ENCODE measurements at places on chromosomes 6 and 20.

DNA sequence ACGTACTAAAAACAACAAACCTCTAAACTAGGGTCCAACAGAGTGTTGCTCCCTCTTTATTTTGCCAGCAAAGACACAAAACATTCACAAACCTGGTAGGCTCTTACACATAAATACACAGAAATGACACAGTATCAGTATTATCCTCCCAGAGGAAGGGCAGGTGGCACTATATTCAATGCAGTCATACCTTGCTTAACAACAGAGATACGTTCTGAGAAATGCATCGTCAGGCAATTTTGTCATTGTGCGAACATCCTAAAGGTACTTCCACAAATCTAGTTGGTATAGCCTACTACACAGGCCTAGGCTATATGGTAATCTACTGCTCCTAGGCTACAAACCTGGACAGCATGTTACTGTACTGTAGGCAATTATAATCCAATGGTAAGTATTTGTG, 9.6 kb downstream of the ZBTB2 start:
- no peak for DNase-seq

- no peak for DNase-seq
Measured at GRCh38 chr20:63497946-63498935, 642 bp downstream of the EEF1A2 start.

GRCh38 chr6:39998126-39998525, 63.9 kb upstream of the MOCS1 start:
- DNase-seq, result no peak

- no peak for DNase-seq
Measured at GRCh38 chr20:433300-433975, 25.3 kb downstream of the RBCK1 start.

GRCh38 chr6:137488150-137489045, 5.8 kb downstream of the OLIG3 start:
- no peak for DNase-seq

GRCh38 chr6:109912952-109913351, 65.2 kb upstream of the GPR6 start:
- DNase-seq, result no peak

GRCh38 chr6:14082771-14083170, 34.8 kb upstream of the CD83 start:
- no peak for DNase-seq

- no peak for DNase-seq
Measured at GRCh38 chr20:12928358-12928754, 80.4 kb upstream of the SPTLC3 start.

GRCh38 chr6:125839471-125839870, 48.7 kb downstream of the NCOA7 start:
- DNase-seq, result no peak

- no peak for DNase-seq
Measured at GRCh38 chr6:41291717-41292116, 5.2 kb upstream of the TREM1 start.

DNA sequence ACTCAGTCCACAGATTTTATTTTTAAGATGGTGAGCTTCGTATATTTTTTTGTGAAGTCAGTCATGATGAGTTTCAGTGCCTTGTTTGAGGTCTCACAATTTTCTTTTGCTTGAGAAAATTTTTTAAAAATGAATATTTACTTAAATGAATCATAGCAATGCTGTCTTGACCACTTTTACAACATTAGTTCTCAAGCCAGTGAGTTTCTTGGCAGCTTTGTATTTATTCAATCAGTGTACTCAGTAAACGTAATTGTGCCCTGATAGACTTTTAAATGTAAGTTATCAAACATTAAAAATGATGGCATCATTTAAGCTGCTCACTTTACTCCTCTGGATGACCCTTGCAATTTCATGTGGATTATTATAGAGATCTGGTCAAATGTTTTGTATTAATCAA, 261.4 kb downstream of the KHDC1L start:
- no peak for DNase-seq

GRCh38 chr20:49769048-49769581, 43.5 kb upstream of the SLC9A8 start:
- DNase-seq, result no peak

GRCh38 chr20:62359043-62359490, 8.0 kb downstream of the LAMA5 start:
- peak; percentile 49 for DNase-seq

GRCh38 chr20:62482146-62482809, 6.5 kb upstream of the GATA5 start:
- no peak for DNase-seq

- no peak for DNase-seq
Measured at GRCh38 chr6:150987371-150987828, 121.9 kb downstream of the MTHFD1L start.

DNA sequence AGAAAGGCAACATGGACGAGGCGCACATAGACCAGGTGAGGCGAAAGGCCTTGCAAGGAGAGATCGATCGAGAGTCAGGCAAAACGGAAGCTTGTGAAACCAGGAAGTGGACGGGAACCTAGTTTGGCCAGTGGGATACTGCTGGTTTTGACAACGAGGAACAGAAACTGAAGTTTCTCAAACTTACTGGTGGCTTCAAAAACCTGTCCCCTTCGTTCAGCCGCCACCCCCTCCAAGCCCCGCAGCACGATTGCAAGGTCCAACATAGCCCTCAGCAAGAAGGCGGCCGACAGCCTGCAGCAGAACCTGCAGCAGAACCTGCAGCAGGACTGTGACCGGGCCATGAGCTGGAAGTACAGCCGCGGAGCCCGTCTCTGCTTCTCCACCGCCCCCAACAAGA, 238.0 kb downstream of the KHDC1L start:
- no peak for DNase-seq

- DNase-seq, result no peak
Measured at GRCh38 chr20:63808145-63808724, 22.8 kb downstream of the ZBTB46 start.

DNA sequence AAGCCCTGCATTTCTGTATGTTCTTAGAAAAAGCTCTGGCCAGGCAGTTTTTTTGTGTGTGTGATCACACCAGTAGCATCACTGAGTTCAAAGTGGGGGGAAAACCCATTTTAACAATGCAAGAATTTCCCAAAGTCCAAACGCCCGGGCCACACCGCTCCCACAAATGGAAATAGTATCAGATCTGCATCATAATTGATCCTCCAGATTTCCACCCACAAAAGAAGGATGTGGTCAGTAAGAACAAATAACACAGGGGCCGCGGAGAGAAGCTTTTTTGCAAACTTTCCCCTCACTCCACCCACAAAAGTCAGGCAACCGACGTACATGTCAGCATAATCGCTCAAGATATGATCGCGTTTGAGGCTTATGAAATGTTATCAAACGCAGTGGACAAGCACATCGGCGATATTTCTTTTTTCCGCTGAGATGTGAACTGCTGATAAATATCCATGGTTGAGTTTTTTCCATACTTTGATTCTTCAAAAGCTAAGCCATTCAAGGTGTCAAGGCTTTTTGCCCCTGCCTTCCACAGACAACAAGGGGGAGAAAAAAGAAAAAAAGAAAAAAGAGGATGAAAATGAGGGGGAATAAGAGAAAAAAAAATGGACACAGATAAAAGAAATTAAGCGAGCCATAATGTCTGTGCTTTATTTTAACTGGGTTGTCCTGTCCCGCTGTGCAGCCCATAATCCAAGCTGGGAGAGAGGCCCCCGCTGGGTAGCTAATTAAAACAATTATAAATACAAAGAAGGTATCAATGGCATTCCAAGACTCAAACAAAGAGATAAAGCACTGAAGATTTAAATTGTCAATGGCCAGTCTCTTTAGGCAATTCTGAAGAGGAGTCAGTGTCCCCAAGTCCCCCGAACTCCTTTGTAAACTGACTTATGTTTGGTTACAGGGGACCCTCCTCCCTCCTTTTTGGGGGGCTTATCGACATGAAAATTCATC, 143.5 kb downstream of the ZFP64 start:
- no peak for DNase-seq

DNA sequence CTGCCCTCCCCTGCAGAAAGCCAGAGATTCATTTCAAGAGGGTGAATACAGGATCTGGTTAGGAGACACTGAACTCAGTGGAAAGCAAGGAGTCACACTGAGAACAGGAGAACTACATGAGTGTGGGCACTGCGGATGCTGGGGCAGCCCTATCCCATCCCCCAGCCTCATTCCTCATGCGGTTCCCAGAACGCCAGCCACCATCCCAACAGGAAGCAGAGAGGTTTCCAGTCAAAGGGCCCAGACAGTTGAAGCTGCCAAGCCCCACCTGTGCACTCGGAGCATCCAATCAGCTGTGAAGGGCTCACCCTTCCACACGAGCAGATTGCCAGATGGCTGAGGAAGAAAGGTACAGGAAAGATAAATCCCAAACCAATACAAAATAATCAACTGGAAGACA, 50.7 kb upstream of the PRND start:
- DNase-seq, result no peak

GRCh38 chr6:105620878-105621277, 218.0 kb upstream of the PREP start:
- no peak for DNase-seq

DNA sequence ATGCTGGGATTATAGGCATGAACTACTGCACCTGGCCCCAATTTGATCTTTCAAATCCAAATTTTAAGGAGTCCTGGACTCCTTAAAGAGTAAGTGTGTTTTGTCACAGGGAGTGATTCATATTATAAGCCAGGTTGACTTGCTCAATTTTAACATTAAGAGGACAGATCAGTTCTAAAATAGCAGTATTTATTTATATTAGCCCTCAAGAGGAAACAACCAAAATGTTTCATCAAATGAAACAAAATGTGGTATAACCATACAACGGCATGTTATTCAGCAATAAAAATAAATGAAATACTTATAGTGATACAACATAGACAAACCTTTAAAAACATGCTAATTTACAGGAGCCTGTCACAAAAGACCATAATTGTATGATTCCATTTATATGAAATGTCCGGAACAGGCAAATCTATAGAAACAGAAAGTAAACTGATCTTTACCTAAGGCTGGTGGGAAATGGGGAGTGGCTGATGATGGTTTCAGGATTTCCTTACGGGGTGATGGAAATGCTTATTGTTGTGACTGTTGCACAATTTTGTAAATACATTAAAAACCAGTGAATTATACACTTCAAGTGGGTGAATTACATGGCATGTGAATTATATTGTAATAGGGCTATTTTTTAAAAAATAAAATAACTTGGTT, 637.4 kb downstream of the MMUT start:
- DNase-seq, result no peak

DNA sequence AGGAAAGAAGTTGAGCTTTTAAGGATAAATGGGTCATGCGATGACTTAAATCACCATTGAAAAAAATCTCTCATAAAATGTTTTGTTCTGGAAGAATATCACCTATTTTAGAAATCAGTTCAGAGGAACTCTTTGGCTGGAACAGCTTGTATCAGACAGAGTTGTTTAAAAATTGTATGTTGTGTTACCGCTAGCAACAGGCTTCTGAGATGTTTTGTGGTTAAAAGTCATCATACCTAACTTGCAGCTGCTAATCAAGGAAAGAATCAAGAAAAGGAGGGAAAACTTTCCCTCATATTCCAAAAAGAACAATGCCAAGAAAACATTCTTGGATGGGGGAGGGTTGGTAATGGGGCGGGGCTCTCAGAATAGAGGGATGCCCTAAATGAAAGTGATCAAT, 220.7 kb upstream of the CITED2 start:
- DNase-seq, result no peak

DNA sequence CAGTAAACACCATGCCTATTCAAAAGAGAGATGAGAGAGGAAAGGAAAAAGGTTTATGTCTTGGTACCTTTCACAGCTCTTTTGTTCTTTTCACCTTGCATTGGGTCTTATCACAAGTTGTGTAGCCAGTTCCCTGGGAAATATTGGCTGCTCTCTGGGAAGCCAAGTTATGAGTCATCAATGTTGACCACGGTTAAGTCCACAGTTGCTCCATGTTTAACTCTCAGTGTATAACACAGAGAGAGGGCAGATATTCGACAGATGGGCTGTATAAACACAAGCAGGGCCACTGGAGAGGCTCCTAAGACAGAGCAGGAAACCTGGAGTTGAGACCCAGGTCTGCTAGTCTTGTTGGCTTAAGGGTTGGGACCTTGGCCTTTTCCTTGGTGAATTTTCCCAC, 718.6 kb downstream of the QKI start:
- no peak for DNase-seq

DNA sequence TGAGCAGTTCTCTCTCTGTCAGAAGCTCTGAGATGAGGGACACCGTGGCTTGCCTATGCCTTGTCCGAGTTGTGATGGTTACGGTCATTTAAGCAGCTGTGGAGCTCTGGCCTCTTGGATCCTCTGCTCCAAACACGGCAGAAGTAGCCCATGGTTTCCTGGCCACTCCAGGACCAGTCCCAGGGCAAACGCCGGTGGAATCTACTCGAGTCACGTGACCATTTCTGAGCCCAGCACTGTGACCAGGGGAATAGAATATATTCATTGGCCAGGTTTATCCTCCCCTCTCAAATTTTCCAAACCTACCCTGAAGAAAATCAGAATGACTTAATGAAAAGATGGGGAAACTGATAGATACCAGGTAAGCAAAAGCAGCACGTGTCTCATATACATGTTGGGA, 152.8 kb downstream of the TTLL2 start:
- no peak for DNase-seq

- no peak for DNase-seq
Measured at GRCh38 chr6:161465403-161465802, 191.5 kb upstream of the AGPAT4 start.

DNA sequence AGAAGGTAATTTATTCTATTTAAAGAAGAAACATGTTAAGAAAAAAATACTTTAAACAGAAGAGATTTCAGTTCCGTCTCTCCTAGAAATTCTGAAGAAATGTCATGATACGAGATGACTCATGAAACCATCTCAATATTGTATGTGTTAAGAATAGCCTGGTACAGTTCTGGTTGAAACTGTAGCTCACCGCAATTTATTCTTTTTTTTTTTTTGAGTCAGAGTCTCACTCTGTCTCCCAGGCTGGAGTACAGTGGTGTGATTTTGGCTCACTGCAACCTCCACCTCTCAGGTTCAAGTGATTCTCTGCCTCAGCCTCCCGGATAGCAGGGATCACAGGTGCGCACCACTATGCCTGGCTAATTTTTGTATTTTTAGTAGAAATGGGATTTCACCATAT, 103.3 kb downstream of the ARHGAP18 start:
- no peak for DNase-seq

DNA sequence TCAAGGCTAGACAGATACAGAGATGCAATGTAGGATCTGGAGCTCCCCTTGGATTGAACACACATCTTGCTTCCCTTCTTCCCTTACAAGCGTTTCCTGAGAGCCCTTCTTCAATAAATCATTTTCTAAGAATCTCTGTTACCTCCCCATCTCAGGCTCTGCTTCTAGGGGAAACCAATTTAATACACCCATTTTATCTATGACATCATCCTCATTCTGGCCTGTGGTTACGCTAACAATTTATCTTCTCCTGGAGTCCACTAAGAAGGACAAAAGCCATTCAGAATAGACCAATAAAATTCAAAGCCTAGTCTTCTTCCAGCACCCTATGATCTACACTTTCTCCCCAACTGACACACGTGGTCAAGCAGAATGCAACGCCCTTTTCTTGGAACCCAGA, 390.1 kb downstream of the PLCB1 start:
- no peak for DNase-seq

DNA sequence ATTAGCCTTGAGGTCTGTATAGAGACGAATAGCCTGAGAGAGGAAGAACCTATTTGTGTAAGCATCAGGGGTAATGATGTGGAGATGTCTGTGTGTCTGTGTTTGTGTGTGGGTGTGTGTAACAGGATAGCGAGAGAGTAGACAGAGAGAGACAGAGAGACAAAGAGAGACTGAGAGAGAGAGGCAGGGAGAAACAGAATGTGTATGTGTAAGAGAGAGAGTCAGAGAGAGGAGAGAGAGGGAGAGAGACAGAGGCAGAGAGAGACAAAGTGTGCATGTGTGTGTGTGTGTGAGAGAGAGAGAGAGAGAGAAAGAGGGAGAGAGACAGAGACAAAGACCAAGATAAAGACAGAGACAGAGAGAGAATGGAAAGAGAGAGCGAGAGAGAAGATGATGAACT, 396.1 kb downstream of the PAX1 start:
- DNase-seq, result no peak

Measured in SHP77 treated with DMSO at 0.1 percent for 48 hours (cell line).